Amygdala (tissue), 56 donors: ENCODE measurements at places on chromosomes 11 and 22.

DNA sequence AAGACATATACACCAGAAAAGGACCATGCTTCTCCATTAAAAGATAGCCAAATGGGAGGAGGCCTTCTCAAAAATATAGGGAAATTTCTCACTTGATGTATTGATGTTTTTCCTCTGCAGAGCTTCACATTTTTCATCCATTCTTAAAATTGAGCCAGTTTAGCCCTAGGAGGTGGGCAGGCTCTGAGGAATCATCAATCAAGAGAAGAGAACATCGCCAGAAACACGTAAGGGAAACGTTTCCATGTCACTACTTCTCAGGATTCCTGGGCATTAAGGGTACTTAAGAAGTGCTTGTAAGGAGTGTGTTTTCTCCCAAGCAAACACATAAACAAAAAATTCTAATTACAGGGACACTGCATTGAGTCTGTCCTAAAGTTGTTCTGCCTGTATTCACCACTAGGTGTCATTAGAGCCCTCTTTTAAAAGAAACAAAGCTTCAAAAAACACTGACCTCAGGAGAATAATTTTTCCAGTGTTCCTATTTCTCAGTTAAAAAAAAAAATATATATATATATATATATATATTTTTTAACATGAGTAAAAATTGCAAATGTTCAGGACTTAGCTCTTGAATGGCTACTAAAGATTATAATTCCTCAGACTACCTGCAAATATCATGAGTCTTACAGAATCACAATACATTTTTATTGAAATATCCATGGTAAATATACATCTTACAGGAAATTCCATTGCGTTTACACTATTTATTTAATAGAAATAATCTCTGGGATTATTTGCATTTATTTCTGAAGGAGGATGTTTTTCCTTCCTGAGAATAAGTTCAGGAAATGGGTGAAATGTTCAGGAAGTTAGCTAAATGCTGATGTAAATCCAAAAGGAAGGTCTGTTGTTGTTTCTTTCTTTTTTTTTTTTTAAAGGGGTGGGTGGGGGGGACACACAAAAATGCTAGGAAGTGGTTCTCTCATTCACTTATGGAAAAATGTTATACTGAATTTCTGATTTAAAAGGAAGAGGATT lies 16.0 kb downstream of the FZD4 start:
- no peak for DNase-seq

- no peak for DNase-seq
These were observed 4.1 kb upstream of the RAG2 start for GRCh38 chr11:36602135-36602534.

DNA sequence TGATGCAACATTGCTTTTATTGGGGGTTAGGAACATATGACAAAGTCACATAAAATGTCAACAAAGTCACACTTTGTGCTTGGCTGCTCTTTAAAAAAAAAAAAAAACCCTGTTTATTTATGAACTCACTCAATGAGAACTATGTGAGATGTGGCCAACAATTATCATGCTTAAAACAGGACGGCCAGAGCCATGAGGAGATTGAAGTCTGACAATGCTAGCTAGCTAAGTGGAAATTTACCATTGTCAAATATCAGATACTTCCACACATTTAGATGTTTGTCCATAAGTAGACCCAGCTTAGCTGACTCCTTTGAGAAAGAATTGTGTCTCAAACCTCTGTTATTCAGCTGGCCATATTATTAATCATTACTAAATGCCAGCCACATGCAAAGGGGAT lies 26.9 kb downstream of the BLID start:
- DNase-seq: no peak

- no peak for DNase-seq
These were observed 27.9 kb downstream of the FAM83F start for GRCh38 chr22:40022536-40023240.

GRCh38 chr11:66181632-66182315 lies 86.7 kb upstream of the RAB1B start:
- no peak for DNase-seq

DNA sequence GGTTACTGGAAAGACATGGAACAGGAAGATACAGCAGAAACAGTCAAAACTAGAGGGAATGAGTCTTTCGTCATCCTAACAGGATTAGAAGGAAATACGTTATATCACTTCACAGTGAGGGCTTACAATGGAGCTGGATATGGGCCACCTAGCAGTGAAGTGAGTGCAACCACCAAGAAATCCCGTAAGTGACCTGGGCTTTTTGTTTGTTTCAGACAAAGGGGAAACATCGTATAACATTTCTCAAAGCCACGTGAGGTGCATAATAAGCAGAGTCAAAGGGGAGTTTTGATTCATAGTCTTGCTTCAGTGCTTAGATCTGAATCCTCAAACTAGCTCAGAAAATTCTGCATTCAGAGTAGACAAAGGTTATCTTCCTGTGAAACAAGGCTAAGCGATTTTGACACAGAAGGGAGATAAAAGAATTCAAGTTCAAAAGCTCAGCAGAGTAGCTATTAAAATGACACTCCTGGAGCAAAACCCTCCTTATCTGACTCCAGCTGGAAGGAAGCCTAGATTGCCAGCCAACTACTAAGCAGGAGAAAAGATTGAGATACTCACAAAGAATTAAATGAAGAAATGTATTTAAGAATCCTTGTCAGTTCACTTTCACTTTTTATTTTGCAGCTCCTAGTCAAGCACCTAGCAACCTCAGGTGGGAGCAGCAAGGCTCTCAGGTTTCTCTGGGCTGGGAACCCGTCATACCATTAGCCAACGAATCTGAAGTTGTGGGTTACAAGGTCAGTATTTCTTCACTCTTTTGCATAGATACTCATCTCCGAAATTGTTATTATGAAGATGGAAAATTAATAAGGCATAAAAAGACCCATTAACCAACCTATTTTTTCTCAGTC lies 346.4 kb upstream of the ARHGAP42 start:
- no peak for DNase-seq

GRCh38 chr11:108902027-108902469 lies 237.2 kb downstream of the DDX10 start:
- DNase-seq: no peak

GRCh38 chr11:4522752-4523151 lies 22.2 kb upstream of the OR52M1 start:
- DNase-seq: no peak

DNA sequence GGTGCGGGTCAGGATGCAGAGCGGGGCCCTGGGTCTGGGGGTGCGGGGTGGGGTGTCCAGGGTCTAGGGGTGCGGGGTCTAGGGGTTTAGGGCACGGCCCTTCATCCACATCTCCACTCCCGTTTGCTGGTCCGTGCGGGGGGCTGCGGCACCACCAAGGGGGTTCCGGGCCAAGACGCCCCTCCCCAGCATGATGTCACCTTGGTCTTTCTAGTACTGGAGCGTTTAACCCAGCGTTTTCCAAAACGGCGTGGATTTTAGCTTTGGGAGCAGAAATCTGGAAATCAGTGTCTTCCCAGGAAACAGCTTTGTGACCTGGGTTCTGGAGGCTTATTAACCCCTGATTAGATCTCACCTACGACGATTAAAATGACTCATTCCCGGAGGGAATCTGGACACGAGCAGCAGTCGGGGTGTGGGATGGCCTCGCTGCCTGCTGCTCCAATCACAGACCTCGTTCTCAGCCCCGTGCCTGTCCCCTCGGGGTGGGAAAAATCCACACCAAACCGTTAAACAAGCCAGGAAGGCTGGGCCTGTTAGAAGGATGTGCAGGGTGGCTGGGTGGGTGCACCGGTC lies 759 bp downstream of the AP2A2 start:
- no peak for DNase-seq

- no peak for DNase-seq
These were observed 45.5 kb upstream of the FTH1 start for GRCh38 chr11:62012832-62013461.

DNA sequence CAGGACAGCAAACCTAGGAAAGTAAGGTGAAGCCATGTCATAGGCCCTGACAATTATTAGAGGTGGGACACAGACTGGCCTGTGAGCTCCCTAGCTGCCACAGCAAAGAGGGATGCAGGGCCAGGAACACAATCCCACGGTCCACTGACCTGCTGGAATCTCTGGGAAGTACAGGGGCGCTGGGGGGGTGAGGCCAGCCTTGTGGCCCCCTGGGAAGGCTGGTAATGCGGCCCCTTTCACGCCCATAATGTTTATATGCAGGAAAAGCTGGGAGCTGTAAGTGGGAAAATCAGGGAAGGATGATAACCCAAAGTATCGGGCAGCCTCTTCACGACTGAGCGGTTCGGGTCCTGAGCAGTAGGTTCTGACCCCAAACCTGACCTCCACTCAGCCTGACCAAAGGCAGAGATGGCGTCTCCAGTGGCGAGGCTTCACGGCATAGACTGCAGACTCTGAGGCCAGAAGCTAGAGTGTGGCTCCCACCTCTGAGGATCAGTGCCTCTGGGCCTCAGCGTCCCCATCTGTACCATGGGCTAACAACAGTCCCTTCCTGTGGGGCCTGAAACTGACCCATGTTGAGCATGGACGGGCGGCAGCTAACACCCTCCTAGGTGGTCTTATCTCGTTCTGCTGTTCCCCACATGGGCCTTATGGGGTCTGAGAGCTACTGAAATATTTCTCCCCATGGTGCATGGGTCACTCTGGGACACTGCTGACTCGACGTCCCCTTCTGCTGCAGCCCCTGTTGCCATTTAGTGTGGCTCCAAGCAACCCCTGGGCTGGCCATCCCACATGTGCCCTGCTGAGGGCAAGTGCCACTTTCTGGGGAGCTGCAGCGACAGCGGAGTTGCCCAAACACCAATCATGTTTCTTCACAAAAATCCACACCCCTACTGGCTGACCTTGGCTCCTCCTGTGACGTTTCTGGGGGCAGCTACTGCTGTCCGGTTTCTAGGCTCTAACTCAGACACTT lies 101.8 kb downstream of the PHF21B start:
- DNase-seq: no peak

DNA sequence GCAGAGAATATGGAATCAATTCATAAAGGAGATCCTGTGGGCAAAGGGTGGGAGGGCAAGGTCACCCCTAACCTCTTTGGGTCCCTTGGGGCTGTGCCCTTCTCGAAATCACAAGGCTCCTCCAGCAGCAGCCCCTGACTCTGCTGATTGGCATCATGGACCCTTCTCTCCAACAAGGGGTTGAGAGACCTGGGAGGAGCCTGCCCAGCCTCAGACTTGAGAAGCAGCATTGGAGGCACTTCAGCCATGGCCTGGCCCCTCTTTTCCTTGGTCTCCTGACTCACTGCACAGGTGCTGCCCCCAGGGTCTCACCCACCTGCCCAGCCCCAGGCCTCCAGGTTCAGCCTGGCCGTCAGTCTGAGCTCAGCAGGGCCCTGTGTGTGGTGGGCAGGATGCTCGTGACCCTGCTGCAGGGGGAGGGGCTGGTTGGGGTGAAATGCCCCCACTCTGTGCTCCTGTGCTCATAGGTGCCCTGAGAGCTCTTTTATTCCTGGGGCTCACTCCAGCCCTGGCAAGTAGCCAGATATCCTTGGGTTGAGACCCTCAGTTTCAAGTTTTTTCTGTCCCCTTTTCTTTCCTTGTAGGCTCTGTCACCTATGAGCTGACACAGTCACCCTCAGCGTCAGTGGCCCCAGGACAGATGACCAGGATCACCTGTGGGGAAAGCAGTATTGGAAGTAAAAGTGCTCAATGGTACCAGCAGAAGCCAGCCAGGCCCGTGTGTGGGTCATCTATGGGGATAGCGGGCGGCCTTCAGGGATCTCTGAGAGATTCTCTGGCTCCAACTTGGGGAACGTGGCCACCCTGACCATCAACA lies 110.8 kb downstream of the GGTLC2 start:
- DNase-seq: no peak
